ENCODE measurements at places on chromosomes 3 and 15. TPM values are rescaled to one million over a fixed set of nuclear protein-coding genes. Genes with fewer than 3 reads are reported as not detected.

KLHL40 gene
- total RNA-seq, result not detected

LHFPL4 gene
- total RNA-seq, result not detected

PRTG gene
- total RNA-seq, result 0.42 TPM

CCR5 gene
- not detected for total RNA-seq

GOLGA6L7 gene
- not detected for total RNA-seq

ERICH6 gene
- not detected for total RNA-seq

GOLGA6D gene
- not detected for total RNA-seq

CD96 gene
- not detected for total RNA-seq

SPTBN5 gene
- 0.34 TPM for total RNA-seq

OSBPL10 gene
- 8.8 TPM for total RNA-seq

CYP1A2 gene
- total RNA-seq, result not detected

CNTN6 gene
- not detected for total RNA-seq

All from HFFc6 (cell line).